ENCODE measurements at places on chromosomes 5 and 9.

DNA sequence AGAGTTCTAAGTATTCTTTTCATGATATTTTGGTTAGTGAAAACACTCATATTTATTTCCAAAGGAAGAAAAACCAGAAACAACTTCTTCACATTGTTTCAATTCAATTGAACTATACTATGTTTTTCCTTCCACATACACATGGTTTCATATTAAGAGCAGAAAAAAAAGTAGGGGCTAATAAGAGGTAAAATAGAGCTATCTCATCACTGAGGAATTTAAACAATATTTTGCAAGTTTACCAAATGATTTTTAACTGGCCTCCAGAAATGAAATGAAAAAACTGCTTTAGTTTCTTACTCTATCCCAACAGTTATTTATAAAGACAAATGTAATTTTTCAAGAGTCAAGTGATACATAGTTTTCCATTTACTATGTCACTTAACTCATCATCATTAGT lies 233.5 kb downstream of the RFX3 start:
- no peak for DNase-seq

DNA sequence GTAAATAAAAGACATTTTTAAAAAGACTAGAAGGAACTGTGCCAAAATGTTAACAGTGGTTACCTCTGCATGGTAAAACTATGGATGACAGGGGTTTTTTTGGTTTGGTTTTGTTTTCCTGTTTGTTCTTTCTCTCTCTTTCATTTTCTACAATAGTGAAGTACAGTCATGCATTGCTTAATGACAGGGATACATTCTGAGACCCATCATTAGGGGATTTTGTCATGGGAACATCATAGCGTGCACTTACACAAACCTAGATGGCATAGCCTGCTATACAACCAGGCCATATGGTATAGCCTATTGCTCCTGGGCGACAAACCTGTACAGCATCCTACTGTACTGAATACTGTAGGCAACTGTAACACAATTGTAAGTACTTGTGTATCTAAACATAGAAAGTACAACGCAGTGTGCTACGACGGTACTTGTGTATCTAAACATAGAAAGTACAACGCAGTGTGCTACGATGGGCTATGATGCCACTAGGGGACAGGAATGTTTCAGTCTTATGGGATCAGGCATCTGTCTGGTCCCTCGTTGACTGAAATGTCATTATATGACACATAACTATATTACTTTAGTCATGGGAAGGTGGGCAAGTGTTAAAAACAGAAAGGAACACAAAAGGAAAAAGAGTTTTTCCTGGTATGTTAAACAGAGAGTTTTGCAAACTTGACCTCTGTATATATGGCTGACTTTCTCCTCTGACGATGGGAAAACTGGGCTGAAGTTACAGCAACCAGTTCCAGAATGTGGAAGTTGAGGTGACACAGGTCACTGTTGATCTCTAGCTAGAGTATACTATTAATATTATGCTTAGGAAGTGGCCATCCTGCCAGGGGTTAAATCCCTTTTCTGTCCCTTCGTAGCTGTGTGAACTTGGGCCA lies 7.4 kb upstream of the ADAM19 start:
- DNase-seq: no peak

DNA sequence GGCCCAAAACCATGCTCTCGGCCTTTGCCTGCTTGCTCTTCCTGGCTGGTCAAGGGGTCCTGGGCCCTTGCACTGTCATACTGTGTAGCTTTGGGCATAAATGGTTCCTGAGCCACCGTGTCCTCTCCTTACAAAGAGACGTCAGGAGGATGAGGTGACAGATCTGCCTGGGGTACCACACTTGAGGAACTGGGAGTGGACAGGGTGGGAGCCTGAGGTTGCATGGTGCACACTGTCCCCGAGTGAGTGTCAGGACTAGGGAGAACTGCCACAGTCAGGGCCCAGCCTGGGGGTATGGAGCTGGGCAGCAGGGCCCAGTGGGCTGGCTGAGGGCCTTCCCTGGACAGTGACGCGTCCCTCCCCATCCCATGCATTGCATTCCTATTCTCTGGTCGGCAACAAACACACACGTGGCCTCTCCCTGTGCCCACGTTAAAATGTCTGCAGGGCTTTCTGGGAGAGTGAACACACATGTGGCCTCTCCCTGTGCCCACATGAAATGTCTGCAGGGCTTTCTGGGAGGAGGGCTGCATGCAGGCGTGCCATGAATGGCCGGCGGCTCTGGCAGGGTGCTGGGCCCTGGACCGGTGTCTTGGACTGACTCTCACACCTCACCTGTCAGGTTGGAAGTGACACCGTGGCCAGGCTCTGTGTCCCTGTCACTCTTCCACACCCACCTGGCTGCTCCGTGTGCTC lies 122.1 kb upstream of the COL5A1 start:
- no peak for DNase-seq

DNA sequence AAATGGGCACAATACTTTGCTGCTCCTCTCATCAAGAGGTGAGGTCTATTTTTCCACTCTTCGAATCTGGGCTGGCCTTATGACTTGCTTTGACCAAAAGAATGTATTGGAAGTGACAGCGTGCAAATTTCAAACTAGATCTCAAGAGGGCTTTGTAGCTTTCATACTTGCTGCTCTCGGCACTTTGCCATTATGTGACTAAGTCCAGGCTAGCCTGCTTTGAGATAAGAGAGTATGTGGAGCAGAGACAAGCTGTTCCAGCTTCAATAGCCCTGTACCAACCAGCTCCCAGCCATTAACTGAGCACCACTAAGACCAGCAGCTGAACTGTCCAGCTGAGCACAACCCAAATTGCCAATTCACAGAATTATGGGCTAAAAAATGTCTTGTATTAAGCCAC lies 124.6 kb downstream of the ACER2 start:
- DNase-seq: no peak

DNA sequence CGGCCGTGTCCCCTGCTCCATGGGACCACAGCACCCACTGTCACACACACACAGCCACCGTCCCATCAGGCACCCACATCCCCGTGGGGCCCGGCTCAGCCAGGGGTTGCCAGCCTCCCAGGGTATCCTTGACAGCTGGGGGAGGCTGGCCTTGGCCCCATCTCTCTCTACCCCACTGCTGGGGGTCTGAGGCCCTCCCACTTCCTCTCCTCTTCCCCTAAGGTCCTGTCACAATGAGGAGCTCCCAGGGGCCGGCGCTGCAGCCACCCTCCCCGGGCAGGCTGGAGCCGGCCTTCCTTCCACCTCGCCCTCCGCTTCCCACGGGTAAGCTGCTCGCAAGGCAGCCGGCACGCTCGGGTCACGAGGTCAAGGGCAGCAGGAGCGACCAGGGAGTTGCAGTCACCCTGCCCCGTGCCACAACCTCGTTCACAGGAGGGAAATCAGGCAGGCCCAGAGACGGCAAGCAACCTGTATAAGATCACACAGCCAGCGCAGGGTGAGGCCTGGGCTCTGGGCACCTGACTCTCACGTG lies 38.6 kb upstream of the NOTCH1 start:
- no peak for DNase-seq

DNA sequence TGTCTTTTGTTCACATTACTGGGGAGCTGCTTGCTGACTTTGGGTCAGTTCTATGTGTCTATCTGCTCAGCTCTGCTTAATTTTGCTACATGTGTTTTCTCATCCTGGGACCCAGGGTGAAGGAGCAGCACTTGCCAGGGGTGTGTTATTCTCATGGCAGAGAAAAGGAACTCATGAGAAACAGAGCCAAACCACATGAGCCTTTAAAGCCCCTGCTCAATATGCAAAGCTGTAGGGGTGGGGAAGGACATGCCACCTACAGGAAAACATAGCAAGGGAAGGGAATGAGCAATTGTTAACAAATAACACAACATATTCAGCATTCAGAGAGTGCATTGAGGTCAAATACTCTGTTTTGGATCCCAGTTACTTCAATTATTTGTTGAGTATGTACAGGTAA lies 290.9 kb downstream of the CDK5RAP2 start:
- DNase-seq: no peak

All from NCI-H2107 (cell line).